ENCODE measurements at places on chromosomes 3 and 15.

DNA sequence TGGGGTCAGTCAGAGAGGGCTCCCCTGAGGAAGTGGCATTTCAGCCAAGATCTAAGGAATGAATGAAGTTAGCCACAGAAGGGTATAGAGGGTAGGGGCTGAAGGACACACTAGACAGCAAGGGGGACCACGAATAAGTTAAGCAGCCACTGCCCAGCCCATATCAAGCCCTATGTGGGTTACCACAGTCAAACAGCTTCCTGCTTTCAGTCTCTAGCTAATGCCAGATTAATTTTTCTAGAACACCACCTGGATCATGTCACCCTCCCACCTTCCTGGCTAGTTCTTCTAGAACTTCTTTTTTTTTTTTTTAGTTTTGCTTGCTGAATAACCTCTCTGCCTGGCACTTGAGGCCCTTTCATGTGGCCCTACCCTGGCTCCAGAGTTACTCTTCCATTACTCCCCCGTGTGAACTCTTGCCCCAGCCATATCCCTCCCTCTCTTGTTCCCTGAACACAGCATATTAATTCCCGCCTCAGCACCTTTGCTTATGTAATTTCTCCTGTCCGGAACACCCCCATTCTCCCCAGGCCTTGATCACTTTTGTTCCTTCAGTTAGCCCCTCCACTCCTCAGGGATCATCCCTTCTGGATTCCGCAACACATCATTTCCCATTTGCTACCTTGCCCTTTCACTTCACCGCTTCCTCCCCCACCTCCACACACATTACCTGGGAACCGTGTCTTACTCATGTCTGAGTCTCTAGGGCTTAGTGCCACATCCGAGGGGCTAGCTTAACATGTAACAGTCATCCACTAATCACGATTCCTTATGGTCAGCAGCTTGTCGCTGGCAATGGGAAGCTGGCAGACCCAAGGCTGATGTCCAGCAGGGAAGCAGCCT lies 20.6 kb upstream of the BNC1 start:
- DNase-seq: no peak

DNA sequence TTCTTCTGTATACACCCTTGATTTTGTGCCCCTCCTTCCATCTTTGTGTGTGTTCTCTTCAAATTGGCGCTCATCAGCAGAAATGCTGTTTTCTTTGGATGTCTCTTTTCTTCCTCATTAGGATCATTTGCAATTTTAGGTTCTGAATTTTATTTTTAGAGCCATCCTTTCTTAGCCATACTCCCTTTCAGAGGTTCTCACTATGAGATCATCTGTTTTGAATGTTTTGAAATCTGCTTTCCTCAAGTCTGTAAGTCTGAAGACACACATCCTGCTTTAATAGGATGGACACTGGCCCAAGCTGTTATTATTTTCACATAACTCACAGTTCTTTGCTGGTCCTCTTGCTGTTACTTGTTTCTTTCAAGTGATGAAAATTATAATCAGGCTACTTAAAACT lies 124.8 kb downstream of the BDH1 start:
- no peak for DNase-seq

GRCh38 chr3:127699416-127700300 lies 26.9 kb downstream of the ABTB1 start:
- DNase-seq: no peak

- DNase-seq: no peak
Measured at GRCh38 chr3:123837858-123838257, 46.3 kb downstream of the MYLK start.

DNA sequence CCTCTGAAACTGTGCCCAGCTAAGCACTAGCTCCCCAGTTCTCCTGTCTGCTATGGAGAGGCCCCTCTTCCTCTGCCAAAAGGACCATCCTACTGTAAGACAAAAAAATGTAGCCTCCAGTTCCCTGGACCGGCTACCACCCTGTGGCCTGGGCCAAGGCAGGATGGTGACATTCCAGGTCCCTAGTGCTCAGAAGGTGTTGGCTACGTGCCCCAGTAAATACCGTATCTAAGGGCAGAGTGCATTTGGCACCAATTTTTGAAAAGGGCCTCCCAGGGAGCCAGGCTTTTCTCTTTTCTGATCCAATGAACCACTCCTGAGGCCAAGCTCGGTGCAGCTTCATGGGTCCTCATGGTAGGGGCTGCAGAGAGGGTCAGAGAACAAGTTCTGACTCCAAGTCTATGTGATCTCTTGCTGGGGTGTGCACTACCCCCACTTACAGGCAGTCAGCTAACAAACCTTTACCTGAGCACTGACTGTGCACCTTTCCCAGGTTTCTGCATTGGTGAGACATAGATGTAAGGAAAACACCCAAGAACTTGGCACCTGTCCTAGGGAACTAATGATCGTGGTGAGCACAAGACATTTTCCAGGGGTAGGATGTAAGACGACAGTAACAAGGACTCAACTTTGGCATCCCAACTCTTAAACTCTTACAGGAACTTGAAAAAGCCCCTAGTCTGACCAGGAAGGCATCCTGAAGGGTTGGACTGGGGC lies 32.6 kb downstream of the TLE3 start:
- DNase-seq: no peak

GRCh38 chr15:101058735-101059134 lies 139.6 kb downstream of the LRRK1 start:
- no peak for DNase-seq

GRCh38 chr3:146912241-146913015 lies 307.3 kb upstream of the PLSCR5 start:
- no peak for DNase-seq

DNA sequence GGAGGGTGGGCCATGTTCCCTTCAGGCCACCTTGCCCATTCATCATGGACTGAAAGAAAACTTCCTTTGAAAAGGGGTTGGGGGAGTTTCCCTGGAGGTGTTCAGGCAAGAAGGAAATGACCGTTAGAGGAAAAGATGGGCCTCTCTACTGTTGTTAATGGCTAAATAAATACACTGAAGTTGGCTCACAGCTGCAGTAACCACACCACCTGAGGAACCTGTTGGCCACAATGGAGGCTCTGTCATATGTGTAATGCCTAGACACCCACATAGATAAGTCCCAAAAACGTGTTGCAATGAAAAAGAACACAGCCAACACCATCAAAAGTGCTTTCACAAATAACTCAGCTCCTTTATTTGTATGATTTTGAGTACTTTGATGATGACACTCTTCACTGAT lies 38.2 kb upstream of the FAM3D start:
- no peak for DNase-seq

GRCh38 chr15:85750319-85751290 lies 44.1 kb downstream of the KLHL25 start:
- DNase-seq: no peak

- DNase-seq: no peak
Measured at GRCh38 chr15:26132811-26133210, 269.7 kb upstream of the ATP10A start.

DNA sequence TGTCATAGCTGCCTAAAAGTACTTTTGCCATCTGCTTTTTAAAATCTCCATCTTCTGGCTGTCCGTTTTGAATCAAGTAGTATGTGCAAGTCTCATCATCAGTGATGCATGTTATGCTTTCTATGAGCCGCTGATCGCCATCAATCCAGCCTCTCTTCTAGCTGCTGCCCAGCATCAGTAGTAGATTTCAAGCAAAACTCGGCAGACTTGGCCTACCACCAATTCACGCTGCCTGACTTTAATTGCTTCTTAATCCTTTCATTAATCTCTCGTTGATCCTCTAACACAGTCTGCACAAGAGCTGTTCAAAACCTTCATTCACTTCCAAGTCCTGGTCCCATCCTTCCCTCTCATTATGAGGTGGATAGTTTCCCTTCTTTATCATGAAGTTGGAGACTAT lies 104.9 kb downstream of the NSUN3 start:
- no peak for DNase-seq

DNA sequence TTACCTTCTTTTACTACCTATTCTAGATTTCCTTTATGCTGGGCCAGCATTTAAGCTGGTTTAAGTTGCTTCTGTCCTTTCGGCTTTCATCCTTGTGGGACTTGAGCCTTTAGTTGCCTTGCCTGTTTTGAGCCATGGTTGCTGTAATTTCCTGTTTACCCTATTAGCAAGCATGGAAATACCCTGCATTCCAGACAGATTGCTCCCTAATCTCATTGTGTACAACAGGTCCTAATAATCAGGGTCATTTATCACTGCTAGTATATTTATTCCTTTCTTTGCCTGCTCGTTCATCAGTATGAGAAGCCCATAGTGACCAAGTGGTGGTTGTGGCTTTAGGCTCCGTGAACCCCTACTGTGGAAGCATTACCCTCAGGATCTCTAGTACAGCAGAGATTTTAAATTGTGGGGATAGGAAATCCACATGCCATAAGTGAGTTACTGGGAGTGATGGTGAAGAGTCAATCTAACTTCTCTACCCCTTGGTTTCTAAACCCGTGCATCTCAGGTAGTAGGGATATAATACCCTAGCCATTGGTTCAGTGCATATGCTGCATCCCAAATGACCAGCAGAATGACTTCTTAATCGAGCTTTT lies 31.9 kb downstream of the NCK1 start:
- no peak for DNase-seq

GRCh38 chr3:9909221-9910013 lies 6.8 kb downstream of the IL17RE start:
- DNase-seq: no peak

DNA sequence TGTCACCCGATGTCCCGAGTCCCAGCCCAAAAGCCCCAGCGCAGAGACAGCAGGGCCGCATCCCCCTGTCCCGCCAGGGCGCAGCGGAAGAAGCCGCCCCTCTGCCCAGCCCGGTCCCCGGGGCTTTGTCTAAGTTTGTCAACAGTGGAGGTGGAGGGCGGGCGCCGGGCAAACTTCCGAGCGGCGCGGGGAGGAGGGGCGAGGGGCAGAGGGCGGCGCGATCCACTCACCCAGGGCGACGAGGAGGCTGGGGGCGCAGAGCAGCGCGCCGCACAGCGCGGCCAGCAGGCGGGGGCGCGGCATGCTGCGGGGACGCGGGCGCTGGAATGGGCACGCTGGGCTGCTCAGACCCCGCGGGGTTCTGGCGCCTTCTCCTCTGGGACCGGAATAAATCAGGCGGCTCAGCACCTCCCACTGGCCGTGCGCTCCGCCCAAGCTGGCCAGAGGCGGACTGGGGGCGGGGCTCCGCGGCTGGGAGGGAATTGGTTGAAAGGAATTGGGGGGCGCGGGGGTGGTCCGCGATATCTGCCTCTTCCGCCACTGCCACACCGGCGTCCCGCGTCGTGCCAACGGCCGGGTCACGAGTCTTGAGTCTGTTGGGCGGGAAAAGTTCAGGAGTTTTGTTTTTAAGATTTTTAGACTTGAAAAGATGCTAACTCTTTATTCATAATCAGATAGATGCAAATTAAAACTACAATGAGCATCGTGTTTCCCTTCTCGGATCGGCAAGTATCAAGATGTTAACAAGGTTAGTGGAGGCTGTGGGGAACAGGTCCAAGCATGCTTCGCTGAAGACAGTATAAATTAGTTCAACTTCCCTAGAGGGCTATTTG lies at the start of gene MFGE8:
MFGE8 (minus strand) TSS at position 363 of the 833 bp plus-strand sequence; CDS start at position 303, 60 bp downstream.
- no peak for DNase-seq

DNA sequence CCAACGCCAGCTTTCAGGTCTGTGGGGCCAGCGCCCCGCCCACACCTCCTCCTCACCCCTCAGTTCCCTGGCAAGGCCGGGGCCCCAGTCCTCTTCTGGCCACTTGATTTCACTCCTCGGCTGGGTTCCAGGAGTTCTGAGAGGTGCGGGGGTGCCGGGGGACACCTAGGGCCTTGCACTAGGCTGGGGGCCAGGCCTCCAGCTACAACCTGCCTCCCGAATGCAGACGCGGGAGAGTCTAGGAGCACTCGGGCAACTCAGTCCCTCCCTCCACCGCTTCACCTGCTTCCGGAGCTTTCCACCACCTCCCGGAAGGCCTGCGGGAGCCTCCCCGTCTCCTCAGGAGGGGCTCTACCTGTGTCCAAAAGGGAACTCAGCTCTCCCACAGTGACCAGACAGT lies 35.6 kb downstream of the TNK2 start:
- DNase-seq: no peak

- peak; percentile 91 for DNase-seq
Measured at GRCh38 chr15:63372018-63372705, 9.5 kb downstream of the CA12 start.

Data from fibroblast of skin of left biceps (primary cell).